ENCODE measurements at places on chromosomes 13 and 19.
A peak's percentile ranks its signal among the peaks of the same experiment; 100 is the strongest.

DNA sequence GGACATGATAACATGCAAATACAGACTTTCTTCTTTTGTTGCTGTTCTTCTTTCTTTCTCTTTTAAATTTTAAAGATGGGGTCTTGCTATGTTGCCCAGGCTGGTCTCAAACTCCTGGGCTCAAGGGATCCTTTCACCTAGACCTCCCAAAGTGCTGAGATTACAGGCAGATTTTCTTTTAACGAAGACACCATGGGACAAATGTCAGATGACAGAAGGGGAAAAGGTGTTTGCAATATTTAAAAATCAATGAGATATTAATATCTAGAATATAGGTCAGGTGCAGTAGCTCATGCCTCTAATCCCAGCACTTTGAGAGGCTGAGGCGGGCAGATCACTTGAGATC is 3.7 kb upstream of the RYR1 start:
- DNase-seq = no peak

DNA sequence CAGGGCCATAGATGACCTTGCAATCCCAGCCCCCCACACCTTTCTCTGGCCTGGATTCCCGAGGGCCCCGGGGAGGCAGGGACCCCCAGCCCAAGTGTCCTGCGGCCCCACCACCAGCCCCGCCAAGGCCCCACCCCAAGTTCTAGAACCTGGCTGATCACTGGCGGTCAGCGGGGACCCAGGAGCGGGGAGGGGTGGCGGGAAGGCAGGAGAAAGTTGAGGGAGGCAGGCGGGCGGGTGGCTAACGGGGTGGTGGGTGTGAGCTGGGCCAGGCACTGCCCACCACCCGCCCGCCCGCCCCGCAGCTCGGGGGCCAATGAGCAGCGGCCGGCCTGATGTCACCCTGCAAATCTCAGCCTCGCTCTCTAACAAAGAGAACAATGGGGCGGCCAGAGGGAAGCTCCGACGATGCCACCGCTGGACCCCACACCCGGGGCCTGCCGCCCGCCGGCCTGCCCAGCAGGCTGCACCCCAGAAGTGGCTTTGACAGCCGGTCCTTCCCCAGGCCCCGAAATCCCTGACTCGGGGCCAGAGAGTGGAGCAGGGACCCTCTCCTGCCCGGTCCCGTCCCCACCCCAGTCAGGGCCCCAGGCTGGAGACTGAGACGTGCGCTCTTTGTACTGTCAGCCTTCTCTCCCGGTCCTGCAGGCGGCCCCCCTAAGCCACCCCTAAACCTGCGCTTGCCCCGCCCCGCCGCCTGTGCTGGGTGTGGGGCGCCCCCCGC is 1.6 kb downstream of the MEX3D start:
- no peak for DNase-seq

- no peak for DNase-seq
Observed at GRCh38 chr13:28282451-28282850, 144.1 kb downstream of the PAN3 start.

GRCh38 chr13:45630791-45631190 is 15.3 kb upstream of the ERICH6B start:
- DNase-seq = no peak

- DNase-seq = peak; percentile 64
Observed at GRCh38 chr19:45059258-45059965, 16.9 kb downstream of the ZNF296 start.

DNA sequence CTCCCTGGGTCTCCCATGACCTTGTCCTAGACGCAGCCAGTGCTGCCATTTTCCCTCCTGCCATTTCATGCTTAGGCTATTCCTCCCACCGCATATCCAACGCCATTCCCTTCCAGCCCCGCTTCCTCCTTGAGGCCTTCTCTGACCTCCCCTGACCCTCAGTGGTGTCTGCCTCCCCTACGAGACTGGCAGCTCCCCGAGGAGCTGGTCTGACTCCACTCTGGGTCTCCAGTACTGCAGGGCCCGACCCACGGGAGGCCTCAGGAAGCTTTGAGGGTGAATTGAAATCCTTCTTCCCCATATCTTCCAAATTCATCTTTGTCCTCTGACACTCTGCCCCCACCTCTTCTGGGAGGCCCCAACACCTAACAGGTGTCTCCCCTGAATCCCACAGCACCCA is 708 bp downstream of the KLK15 start:
- DNase-seq = no peak

GRCh38 chr19:21568816-21569493 is 63.6 kb downstream of the ZNF429 start:
- DNase-seq = peak; percentile 48

- DNase-seq = no peak
Observed at GRCh38 chr13:83732755-83733154, 149.5 kb downstream of the SLITRK1 start.

- DNase-seq = no peak
Observed at GRCh38 chr13:76927955-76928354, 20.4 kb upstream of the ACOD1 start.

- no peak for DNase-seq
Observed at GRCh38 chr13:99320693-99321481, 13.7 kb upstream of the GPR183 start.

- no peak for DNase-seq
Observed at GRCh38 chr13:75418997-75419396, 63.0 kb downstream of the TBC1D4 start.

DNA sequence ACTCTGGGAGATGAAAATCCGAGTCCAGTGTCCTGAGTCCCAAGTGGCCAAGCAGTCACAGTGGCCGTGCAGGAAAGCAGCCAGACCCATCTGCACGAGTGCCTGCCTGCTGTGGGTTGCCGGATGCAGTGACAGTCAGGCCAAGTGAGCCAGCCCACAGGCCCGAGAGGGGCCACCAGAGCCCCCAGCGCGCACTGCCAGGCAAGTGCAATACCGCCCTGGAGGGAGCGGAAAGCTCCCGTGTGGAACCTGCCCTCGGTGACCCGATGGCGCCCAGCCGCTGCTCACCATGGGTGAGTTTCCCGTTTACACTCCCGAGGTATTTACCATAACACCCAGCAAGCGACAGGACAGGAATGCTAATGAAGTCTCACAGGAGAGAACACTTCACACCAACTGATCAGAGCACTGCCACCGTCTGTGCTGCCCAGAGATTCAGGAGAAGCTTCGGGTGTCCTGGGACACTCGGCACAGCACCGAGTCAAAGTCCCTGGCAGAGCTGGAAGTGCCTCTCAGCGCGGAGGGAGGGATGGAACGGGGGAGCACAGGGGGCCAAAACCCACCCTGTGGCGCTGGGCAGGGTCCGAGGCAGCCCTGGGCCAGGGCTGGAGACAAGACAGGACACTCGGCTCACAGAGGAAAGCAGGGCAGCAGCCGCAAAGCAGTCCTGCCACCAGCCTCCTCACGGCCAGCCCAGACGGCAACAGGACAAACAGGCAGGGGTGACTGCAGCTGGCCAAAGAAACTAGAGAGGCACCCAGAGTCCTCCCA is 21.3 kb upstream of the TINCR start:
- DNase-seq = no peak

- DNase-seq = no peak
Observed at GRCh38 chr13:30866677-30867076, 39.4 kb upstream of the MEDAG start.

GRCh38 chr19:35380450-35381124 is 9.7 kb downstream of the GPR42 start:
- DNase-seq = no peak

DNA sequence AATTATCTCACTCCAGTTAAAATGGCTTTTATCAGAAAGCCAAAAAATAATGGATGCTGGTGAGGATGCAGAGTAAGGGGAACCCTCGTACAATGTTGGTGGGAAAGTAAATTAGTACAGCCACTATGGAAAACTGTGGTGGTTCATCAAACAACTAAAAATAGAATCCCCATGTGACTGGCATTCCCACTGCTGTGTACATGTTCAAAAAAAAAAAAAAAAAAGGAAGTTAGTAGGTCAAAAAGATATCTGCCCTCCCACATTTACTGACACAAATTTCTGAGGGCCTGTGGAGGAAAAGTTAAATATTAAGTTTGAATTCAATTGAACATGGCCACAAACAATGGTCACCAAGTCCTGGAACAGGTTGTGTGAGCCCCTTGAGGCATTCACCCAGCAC is 9.8 kb upstream of the ZSCAN5A start:
- no peak for DNase-seq

GRCh38 chr19:38134540-38135149 is 89.4 kb downstream of the DPF1 start:
- no peak for DNase-seq

DNA sequence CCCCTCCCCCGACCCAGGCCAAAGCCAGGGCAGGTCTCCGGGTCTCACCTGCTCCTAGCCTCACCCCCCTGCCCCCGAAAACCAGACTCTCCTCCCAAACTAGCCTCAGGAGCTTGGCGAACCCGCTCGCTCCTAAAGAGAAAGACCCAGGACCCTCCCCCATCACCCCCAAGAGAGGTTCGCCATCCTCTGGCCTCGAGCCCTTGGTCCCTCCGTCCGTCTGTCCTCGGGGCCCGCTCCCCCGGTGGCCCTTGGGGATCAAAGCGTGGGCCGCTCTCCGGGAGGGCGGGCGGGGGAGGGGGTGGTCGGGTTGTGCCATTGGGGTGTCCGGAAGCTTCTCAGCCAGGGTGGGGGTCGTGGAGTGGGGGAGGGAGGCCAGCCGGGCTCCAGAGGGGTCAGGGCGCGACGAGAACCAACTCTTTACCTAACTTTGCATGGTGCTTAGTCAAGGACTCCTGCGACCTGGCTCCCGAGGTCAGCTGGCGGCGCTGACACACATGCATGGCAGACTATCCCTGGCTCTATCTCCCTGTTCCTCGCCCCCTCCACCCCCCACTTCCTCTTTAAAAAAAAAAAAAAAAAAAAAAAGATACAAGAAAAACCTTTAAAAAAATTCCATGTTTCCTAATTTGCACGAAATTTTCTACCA is 15.6 kb downstream of the SMIM24 start:
- DNase-seq = no peak

DNA sequence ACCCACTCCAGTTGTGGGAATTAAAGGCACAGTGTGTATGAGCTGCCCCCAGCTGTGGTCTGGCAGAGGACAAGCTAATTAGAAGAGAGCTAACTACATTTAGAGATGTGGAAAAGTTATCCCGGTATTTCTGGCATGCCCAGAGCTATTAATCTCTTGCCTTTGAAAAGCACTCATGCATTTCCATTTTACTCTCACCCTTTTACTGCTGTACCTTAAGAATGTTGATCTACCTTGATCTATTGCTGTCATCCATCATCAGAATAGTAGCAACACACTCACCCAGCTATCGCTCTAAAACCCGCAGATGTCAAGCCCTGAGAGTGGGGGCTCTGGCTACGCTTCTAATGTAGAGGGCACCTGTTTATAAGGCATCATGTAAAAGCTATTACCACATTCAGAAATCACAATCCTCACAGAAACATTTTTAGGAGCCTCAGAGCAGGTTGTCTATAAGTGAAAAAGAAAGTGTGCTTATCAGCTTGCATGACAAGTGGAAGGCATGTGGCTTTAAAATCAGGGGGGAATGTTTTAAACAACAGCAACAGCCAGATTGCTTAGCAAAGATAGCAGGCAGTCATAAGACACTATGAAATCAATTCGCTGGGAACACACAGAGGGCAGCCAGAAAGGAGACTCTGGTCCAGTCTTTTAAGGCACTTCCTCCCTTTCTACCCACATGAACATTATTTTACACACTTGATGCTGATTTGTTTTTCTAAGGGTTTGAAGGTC is 224.2 kb upstream of the IRS2 start:
- no peak for DNase-seq

- DNase-seq = no peak
Observed at GRCh38 chr13:110444226-110444653, 117.3 kb downstream of the RAB20 start.

DNA sequence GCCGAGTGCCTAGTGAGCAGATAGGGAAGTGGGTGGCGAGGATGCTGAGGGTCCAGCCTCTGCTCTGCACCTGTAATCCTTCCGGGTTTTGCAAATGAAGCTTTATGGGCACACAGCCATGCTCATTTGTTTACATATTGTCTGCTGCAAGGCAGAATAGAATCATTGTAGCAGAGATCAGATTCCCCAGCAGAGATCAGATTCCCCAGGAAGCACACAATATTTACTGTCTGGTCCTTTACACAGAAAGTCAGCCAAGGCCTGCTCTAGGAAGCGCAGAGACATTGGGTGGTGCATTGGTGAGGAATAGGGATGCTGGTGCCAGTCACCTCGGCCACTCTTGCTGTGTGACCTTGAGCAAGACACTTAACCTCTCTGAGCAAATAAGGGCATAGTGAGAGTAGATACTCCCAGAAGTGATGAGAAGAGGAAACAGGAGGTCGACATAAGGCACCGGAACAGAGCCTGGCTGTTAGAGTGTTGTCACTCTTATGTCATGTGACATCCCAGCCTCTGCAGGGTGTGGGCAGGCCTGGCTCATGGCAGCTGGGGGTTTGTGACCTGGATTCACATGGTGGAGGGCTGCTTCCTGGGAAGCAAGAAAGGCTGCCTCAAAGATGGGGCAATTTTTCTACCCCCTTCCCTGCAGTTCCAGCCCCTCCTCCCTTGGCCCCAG is 25.6 kb downstream of the CARM1 start:
- DNase-seq = no peak

DNA sequence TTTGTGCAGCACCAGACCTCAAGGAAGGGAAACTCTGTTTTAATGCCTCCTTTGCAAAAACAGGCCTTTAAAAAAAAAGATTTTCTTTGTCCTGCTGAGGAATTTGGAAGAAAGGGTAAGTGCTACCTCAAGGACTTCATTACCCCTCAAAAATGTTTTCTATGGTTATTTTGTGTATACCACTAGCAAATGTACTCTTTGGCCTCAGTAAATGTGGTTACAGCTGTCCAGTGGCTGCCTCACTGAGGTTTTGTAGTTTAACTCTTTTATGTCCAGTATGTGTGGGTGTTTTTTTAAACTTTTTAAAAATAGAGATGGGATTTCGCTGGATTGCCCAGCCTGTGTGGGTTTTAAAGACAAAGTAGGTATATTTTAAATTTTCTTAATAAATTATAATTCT is 42.2 kb upstream of the TSC22D1 start:
- no peak for DNase-seq

DNA sequence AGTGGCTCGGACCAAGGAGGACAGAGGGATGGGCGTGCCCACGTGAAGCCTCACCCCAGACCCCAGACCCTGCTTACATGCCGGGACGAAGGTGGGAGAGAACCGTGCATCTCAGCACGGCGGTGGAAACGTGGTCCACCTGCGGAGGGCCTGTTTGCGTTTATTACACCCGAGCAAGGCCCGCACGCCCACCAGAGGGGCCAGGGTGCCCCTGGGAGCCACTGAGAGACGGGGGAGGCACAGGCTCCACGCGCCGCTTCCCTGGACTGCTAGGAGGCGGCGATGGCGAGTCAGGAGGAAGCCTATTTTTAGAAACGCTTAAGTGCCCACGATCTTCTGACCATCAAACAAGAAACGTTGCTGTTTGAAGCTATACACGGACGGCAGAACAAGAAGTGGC is 80.7 kb downstream of the ATP11A start:
- no peak for DNase-seq

Data from stimulated activated CD8-positive, alpha-beta memory T cell treated with anti-CD3 and anti-CD28 coated beads, Interleukin-4, amount 100 ng/mL, for 4 hours (primary cell).